ENCODE measurements at places on chromosomes 11 and 22. TPM values are rescaled to one million over a fixed set of nuclear protein-coding genes. Genes with fewer than 3 reads are reported as not detected.

The RIBC2 gene
- total RNA-seq: 0.69 TPM

The TMPRSS6 gene
- total RNA-seq: not detected

The CCDC188 gene
- not detected for total RNA-seq

The AGBL2 gene
- total RNA-seq: 0.06 TPM

The HEPN1 gene
- total RNA-seq: not detected

The TRIM29 gene
- total RNA-seq: 0.22 TPM

The DUSP8 gene
- total RNA-seq: 9.7 TPM

The HINFP gene
- total RNA-seq: 13.7 TPM

The OR5D16 gene
- total RNA-seq: not detected

The GLB1L2 gene
- total RNA-seq: 14.7 TPM

The PRRG4 gene
- total RNA-seq: 3.1 TPM

The C11orf87 gene
- total RNA-seq: not detected

The SPCS2 gene
- total RNA-seq: 42.8 TPM

The KRTAP5-10 gene
- not detected for total RNA-seq

The MYBPC3 gene
- total RNA-seq: not detected

The VSIG2 gene
- total RNA-seq: 0.40 TPM

The TMEM45B gene
- 2.7 TPM for total RNA-seq

The TNNT3 gene
- total RNA-seq: not detected

The DEUP1 gene
- 0.69 TPM for total RNA-seq

The OVOL1 gene
- 12.5 TPM for total RNA-seq

The DDTL gene
- 2.1 TPM for total RNA-seq

The CREBZF gene
- total RNA-seq: 20.6 TPM

The DAGLA gene
- 4.5 TPM for total RNA-seq

The TRPM5 gene
- total RNA-seq: not detected

The KRTAP5-9 gene
- total RNA-seq: not detected

The PVALB gene
- total RNA-seq: not detected

The INPPL1 gene
- total RNA-seq: 66.5 TPM

The CRACR2B gene
- total RNA-seq: 55.7 TPM

The WT1 gene
- 3.0 TPM for total RNA-seq

The NCAM1 gene
- total RNA-seq: 3.1 TPM

The OTOG gene
- not detected for total RNA-seq

The TRIM6 gene
- 6.3 TPM for total RNA-seq

The CADM1 gene
- total RNA-seq: 21.3 TPM

The PRAME gene
- 2.2 TPM for total RNA-seq

The GLYAT gene
- total RNA-seq: not detected

The ADAMTS8 gene
- total RNA-seq: not detected

The CEP164 gene
- 20.0 TPM for total RNA-seq

The PARVA gene
- total RNA-seq: 30.2 TPM

The AASDHPPT gene
- 60.8 TPM for total RNA-seq

The C22orf31 gene
- total RNA-seq: not detected

The CYP2D6 gene
- total RNA-seq: 0.14 TPM

The APOL4 gene
- total RNA-seq: not detected
